Suppressor macrophage treated with lipopolysaccharide for 4 hours (primary cell): ENCODE measurements at places on chromosomes 7 and 10.
A peak's percentile ranks its signal among the peaks of the same experiment; 100 is the strongest.

DNA sequence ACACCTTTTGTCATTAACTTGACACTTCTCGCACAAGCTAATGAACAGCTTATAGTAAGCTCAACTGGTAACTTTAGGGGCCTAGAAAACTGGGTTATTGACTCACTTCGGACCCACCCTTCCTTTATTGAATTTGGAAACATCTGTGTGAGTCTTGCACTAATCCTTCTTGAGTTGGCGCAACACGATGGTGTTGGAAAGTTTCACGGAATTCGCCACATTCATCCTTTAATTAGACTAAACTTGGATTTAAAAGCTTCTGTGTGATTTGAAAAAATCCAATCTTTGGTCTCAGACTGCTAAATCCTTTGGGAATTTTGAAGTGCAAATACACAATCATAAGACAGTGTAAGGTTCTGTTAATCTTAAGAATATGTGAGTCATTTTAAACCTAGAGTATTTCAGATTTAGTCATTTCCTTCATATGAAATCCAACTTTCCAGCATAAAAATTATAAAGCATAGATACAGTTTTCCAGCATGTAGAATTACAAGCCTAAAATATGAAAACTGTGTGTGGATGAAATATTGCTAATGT, 15.1 kb downstream of the FZD8 start:
- no peak for DNase-seq

DNA sequence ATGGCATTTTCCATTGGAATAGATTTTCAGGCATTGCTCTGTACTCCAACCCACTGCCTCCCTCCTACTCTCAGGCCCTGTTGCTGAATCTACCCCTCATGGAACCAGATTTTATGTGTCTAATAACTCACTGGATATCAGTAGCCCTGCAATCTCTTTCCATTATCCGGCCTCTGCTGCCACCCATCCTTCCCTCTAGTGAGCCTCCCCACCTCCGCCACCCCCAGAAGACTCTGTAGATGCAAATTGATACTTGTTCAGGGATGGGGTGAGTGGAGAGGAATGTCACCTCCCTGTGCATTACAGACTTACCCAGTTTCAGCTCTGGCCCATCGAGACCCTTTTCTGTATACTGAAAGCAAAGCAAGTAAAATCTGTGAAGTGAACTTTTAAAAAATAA, 52.3 kb upstream of the PHYHIPL start:
- DNase-seq = no peak

GRCh38 chr10:118908557-118909256, 120.8 kb upstream of the NANOS1 start:
- DNase-seq = no peak

- no peak for DNase-seq
Measured at GRCh38 chr7:66741710-66742049, 1.1 kb downstream of the RABGEF1 start.

DNA sequence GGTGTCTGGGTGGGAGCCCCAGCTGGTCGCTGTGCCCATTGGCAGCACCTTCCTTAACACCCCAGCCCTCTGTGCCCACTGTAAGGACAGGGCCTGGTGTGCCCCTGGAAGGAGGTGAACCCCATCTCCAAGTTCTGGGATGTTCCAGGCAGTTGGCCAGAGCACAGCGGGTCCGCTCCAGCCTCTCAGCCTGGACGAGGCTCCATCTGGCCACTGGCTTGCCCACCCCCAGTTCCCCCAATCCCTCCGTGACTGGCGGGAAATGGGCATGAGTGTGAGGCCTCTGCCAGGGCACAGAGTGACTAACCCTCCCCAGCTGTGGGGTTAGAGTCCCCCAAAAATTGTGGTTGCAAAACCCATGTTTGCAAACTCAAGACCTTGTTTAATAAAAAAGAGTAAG, 15.6 kb downstream of the GRIFIN start:
- no peak for DNase-seq

DNA sequence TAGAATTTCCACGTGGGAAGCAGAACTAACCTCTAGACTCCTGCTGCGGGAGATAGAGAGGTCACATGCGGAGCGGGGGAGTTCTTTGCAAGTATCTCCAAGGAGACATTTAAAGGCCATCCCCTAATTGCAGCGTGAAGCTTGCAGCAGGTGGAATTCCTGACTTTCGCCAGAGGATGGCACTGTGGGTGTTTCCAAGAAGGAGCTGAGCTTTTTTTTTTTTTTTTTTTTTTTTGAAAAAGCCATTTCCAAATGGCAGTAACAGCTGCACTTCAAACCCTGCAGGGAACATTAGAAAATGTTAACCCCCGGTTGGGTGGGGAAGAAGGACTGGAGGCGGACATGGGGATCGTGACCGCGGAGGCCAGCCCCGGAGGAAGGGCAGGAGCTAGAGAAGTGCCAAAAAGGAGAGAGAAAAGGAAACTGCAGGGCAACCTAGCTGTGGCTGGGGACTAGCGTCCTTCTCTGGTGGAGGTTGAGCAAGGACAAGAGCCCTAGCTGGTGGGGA, 487.7 kb downstream of the TYW1 start:
- DNase-seq = peak; percentile 41

- DNase-seq = no peak
Measured at GRCh38 chr10:97964748-97965147, 65.7 kb downstream of the CRTAC1 start.

DNA sequence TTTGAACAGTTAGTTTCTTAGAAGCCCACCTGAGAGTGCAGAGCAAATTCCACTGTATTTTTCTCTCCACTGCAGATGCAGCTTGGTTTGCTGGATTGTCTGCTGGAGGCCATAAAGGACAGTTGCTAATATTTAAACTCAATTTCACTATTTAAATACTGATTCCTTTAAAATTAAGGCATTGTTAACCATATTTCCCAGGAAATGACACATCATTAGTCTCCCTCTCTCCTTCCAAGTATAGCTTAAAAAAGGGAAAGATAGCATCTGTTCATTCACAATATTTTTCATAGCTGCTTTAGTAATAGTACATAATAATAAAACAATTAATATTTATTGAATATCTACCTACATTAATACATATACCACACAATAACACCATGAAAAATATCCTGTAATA, 252.9 kb downstream of the HGF start:
- no peak for DNase-seq

DNA sequence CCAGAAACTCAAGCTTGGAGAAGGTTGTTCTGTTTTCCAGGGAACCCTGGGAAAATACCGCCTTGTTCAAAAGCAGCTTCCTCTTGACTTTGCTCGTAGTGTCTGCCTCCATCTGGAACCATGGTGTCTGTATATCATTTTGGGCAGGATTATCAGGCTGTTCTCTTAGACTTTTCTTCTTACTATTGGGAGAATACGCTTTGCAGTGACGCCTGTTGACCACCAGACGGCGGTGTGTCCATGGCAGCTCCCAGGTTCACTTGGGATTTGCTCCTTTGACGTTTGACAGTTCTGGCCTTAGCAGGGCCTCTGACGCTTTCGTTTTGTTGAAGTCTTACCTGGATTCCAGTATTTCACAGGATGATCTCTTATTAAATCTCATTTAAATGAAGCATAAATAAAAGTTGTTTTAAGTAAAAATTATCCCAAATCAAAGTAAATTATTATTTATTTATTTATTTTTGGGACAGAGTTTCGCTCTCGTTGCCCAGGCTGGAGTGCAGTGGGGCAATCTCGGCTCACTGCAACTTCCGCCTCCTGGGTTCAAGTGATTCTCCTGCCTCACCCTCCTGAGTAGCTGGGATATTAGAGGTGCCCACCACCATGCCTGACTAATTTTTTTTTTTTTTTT, 41.8 kb upstream of the GJD4 start:
- peak; percentile 60 for DNase-seq

- peak; percentile 97 for DNase-seq
Measured at GRCh38 chr10:71868192-71868697, 17.2 kb upstream of the PSAP start.

DNA sequence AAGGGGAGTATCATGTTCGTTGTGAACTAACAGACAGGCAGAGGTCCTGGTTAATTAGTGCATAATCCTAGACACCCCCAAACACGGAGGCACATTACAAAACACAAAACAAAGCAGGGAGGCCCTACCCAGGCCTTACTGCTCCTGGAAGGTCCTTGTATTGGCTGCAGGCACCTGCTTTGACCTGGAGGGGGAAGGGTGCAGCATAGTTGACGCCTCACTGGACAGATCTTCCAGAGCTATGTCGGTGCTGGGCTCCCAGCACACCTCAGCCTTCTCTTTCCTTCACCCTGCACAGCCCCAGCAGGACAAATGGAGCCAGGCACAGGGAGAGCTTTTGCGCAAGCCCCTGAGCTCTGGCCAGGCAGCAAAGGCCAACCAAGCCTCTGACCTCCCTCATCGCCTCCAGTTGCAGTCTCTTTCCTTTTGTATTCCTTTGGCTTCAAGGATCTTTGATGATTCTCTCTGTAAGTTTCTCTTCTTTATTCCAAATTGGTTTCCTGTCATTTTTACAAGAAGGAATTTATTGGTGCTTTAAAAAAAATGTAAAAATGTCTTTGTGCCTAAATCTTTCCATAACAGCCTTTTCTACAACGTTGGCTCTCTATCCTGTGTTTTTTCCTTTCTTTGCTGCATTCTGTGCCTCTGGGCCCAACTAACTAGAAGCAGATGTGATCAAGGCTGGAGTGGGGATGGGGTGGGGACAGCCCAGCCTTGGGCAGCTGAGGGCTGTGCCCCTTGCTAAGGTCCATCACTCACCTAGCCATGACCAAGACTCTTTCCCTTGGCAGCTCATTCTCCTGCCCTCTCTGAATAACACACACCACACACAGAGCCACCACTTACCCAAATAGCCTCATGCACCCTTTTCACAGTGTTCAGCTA, 317.1 kb upstream of the NPVF start:
- DNase-seq = no peak

GRCh38 chr7:30068117-30068516, 39.9 kb downstream of the PLEKHA8 start:
- no peak for DNase-seq

- DNase-seq = no peak
Measured at GRCh38 chr10:117132751-117133231, 5.3 kb downstream of the VAX1 start.

- DNase-seq = no peak
Measured at GRCh38 chr10:133039107-133039802, 48.5 kb upstream of the ADGRA1 start.

DNA sequence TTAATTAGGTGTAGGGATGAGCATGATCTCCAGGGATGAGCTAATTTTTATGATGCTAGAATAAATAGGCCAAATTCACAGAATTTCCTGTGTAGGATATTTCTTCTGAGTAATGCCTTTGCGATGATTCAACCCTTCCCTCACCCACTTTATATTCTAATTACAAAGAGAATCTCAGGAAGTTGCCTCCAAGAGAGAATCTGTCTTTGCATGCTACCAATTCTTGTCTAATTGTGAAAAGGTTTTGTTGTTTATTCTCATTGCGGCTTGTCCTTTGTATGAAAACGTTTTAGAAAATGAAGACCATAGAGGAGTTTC, 6.3 kb downstream of the C7orf57 start:
- DNase-seq = peak; percentile 38

- DNase-seq = no peak
Measured at GRCh38 chr7:34425631-34426384, 232.2 kb upstream of the NPSR1 start.

DNA sequence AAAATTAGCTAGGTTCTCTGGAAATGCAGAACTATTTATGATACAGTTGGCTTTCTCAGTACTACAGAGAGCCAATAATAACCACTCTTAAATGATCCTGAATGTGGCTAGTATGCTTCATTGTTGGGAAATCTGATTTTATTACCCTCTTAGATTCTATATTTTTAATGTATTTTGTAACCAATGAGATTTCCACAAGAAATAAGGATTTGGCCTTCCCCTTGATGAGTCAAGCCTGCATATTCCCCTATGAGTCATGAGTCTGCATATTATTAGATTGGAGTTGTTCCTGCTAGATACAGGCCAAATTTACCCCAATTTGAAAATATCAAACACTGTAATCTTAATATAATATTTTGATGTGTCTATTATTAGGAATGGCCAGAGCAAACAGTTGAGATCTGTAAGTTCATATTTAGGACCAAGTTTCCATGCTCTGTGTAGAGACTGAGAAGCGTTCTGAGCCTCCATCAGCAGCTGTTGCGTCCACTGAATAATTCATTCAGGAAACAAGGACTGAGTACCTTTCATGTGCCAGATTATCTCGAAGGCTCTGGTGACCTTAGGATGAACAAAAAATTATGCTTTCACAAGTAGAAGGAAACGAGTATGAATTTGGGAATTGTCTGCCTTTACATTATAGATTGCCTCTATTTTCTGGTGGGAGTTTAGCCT, 793.4 kb downstream of the NRG3 start:
- DNase-seq = no peak

DNA sequence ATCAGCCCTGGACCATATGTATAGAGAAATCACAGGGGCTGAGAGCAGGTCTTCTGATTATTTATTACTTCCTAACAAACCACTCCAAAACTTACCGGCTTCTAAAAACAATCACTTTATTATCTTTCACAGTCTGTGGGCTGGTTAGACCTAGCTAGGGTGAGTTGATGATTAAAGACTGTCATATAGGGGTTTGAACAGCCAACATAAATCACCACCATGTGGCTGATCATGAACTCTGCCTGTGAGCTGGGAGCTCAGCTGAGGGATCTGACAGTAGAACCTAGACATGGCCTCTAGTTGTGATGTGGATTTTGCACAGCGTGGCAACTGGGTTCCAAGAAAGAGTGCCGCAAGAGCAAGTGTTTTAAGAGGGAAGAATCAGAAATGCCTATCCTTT, 305.4 kb downstream of the CSTF2T start:
- no peak for DNase-seq

- DNase-seq = peak; percentile 37
Measured at GRCh38 chr10:15879663-15880062, 19.4 kb upstream of the MINDY3 start.

DNA sequence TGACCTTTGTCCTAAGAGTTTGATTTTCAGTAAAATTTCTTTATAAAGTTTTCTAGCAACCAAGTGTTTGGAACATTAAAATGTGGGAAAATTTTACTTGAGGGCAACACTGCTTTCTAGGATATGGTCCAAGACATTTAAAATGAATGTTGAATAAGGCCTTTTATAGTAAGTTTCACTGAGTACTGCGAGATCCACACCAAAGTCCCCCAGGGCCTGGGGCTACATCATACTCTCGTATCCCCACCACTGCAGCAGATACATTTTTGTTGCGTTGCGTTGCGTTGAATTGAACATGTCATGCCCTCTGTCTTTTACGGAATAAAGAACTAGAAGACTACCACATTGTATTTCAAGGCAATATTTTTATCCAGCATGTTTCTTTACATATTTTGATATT, 44.5 kb downstream of the PRTFDC1 start:
- no peak for DNase-seq

- no peak for DNase-seq
Measured at GRCh38 chr7:32145911-32146310, 75.7 kb upstream of the PDE1C start.

- no peak for DNase-seq
Measured at GRCh38 chr10:73161079-73161478, 6.7 kb downstream of the ECD start.

DNA sequence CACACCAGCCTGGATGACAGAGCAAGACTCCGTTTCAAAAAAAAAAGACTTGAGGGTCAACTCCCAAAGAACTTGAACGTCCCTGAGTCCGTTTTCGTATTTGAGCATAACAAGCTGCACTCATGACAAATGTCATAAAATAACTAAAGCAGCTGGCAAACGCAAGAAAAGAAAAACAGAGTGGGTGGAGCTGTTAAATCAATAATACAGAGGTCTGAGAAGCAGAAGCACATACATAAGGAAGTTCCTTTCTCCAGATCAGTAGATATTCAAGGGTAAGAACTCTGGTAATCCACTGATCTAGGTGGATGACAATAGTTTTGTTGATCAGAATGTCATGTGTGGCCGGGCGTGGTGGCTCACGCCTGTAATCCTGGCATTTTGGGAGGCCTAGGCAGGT, 150.1 kb downstream of the FAM107B start:
- no peak for DNase-seq
